Stimulated activated CD4-positive, alpha-beta T cell treated with anti-CD3 and anti-CD28 coated beads, Interleukin-15, amount 100 ng/mL, for 48 hours (primary cell): ENCODE measurements at places on chromosomes 3 and 15.

DNA sequence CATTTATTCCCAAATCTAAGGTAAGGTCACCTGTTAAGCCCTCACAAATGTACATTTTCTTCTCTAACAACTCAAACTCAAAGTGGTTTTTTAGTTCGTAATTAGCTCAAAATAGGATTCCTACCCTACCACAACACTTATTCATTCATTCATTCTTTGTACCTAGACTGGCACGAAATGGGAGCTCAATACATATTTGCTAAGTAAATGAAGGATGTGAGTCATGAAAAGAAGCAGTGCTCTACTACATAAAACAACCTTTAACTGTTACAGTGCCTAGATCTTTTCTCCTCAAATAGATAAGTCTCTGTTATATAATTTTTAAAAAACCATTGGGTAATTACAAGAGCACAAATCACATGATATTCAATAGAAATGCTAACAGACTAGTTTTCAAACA, 13.1 kb downstream of the RSL24D1 start:
- DNase-seq, result no peak

DNA sequence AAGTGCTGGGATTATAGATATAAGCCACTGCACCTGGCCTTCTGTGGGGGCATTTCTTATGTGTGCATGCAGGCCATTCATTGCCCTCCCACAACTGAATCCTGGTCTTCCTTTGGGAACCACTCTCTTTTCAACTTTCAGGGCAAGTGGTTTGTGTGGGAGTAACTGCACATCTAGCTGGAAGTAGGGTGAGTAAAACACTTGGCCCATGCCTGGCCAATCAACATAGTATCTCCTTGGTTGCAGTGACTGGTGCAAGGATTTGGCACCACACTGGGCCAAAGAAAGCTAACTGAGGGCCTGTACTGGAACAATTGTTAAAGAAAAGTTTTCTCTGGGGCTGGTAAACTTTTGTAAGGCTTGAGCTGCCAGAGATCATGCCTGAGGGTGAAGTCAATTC, 189.2 kb upstream of the FEZF2 start:
- no peak for DNase-seq

GRCh38 chr3:89179355-89180001, 72.1 kb downstream of the EPHA3 start:
- DNase-seq, result no peak

- no peak for DNase-seq
Measured at GRCh38 chr3:183122257-183122932, 23.1 kb upstream of the MCCC1 start.

GRCh38 chr3:125054062-125054448, 1.7 kb downstream of the HEG1 start:
- no peak for DNase-seq

- DNase-seq, result peak; percentile 7
Measured at GRCh38 chr15:43218908-43219706, 1.7 kb downstream of the EPB42 start.

- no peak for DNase-seq
Measured at GRCh38 chr3:127252446-127252845, 35.4 kb downstream of the PRR20G start.

DNA sequence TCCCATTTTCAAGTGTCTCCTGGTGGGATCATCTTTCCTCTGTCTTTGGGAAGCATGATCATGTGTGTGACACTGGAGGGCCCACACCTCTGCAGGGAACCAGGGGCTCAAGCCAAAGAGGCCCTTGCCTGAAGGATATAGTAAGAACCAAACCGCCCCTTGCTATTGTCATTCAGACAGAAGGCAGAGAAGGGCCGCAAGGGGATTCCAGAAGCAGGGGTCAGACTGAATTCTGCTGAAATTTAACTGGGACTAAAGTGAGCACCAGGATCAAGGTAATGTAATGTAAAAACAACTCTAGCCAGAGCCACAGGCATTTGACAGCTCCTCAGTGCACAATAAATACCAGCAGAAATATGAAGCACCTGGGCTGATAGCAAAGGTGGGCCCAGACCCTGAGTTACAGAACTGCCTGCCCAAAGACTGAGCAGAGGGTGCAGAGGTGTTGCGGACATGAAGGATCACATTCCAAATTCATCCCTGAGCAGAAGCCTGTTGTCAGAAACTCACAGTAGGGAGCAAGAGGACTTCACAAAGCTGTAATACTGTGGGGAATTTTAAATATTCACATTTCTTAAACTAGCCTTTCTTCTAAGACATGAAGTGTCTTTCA, 46.0 kb upstream of the RASGRF1 start:
- DNase-seq, result no peak

- DNase-seq, result no peak
Measured at GRCh38 chr3:9032231-9032777, 69.0 kb upstream of the RAD18 start.

GRCh38 chr3:38840987-38841386, 25.0 kb upstream of the SCN10A start:
- DNase-seq, result no peak

DNA sequence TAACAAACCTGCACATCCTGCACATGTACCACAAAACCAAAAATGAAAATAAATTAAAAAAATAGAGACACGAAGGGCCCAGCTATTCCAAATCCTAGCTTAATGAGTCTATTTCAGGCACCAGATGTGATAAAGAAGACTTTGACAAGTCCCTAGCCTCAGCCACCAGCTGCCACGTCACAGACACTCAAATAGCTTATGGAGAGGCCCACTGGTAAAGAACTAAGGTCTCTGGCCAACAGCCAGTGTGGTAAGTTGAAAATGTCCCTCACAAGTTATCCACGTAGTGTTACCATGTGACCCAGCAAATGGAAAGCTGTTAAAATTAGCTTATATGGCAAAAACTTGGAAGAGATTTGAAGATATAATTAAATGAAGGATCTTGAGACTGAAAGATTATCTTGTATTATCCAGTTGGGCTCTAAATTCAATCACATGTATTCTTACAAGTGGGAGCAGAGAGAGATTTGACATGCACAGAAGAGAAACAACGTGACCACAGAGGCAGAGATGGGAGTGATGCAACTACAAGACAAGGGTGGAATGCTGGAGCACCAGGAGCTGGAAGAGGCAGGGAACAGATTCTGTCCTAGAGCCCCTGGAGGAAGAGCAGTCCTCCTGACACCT, 10.9 kb downstream of the ACSBG1 start:
- no peak for DNase-seq

DNA sequence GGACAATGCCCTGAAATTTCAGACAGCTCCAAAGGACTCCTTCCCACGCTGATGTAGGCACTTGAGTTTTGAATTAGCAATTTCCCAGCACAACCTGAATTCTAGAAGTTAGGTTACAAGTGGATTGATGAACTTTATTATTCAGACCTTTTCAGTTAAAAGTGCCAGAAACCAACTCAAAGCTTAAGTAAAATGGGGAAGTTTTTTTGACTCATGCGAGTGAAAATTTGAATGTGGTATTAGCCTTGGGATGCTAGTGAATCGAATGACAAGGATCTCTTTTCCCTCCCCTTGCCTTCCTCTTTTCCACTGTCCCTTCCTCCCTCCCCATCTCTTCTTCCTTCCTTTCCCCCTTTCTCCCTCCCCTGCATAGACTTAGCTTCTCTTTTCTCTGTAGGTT, 295.1 kb upstream of the PROK2 start:
- DNase-seq, result no peak

- DNase-seq, result no peak
Measured at GRCh38 chr3:178536211-178537079, at the start of gene KCNMB2. KCNMB2 (plus strand) TSS chr3:178536436.

- peak; percentile 72 for DNase-seq
Measured at GRCh38 chr3:185353823-185354614, 8.9 kb upstream of the MAP3K13 start.

DNA sequence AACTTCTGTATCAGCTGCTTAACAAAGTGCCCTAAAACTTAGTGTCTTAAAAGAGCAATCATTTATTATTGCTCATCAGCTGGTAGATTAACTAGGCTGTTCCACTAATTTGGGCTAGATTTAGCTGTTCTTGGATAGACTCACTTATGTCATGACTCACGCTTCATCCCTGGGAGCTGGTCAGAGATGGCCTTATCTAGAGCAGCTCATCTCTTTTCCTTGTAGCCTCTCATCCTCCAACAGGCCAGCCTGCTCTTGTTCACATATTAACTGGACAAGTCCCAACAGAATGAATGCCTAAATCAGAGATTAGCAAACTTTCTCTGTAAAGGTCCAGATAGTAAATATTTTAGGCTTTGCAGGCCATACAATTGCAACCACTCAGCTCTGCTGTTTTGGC, 66.9 kb upstream of the PLAAT1 start:
- DNase-seq, result no peak

DNA sequence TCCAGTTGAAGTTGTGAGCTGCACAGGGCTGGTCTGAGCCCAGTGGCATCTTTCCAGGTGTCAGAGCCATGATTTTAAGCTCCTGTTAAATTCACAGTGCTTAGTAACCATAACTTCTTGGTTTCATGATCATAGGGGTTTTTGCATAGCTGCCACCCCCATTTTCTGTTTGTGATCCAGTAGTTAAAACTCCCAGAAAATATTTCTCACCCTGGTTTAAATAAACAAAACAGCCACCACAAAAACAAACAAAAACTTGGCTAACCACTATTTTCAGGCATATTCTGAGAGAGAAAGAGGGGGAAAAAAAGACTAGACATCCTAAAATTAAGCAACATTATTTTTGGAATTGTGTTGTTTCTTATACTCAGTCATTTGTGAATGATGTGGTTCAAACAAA, 175.3 kb downstream of the IGF1R start:
- DNase-seq, result no peak

- DNase-seq, result no peak
Measured at GRCh38 chr3:142127941-142128658, 21.2 kb downstream of the TFDP2 start.

GRCh38 chr15:51245628-51246027, 92.8 kb downstream of the CYP19A1 start:
- DNase-seq, result no peak

- DNase-seq, result no peak
Measured at GRCh38 chr3:45986303-45986982, 9.2 kb downstream of the FYCO1 start.

DNA sequence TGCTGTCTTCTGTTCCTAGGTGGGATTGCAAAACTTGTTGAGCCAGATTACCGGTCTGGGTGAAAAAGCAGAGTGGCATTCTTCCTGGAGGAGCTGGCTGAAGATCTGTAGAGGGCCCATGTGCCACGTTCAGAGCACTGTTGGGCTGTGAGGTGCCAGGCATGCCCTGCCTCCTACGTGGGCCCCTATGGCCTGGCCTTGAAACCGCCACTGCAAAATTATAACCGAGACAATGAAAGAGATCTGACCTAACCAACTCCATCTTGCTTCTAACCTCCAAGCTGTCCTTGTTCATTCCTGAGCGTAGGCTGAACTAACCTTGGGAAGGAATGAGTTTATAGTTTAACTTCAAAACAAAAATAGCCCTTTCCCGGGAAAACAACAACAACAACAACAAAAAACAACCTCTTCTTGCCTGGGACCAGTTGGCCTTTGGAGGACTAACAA, 1.4 kb upstream of the ACAD9 start:
- DNase-seq, result no peak

DNA sequence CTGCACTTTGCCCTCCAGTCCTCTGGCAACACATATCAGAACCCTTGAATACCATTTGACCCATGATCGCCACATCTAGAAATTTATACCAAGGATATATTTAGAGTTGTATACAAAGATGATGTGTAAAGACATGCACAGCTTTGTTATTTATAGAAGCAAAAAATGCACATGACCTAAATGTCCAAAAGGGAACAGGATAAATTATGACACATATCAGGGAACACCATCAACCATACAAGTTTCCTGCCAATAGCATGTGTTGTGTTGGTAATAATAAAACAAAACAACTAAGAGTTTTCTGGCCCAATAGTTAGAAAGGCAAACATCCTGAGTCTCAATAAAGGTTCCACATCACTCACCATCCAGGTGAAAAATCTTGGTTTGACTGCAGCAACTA, 51.5 kb downstream of the AAGAB start:
- DNase-seq, result no peak

DNA sequence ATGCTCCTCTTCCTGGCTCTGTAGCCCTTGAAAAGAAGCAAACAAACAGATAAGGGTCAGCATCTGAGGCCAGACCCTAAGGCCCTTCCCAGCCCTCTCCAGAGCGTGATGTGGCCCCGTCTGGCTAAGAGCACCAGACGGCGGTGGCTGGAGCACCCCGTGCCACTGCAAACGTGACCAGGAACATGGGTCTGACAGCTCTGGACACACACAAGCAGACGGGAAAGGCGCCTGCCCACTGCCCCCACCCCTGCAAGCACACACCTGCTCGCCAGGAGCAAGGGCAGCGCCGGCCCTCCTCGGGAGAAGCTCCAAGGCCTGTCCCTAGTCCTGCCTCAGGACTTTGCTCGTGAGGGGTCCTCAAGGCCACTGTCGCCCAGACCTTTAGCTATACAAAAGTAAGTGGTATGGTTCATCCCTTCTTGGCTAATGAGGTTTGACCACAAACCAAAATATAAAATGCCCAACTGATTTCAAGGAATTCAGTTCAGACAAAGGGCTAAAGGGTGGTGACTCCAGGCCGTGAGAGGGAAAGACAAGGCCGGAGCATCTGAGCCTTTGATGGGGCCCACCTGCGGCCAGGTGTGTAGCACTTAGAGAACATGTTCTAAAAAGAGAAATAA, 90.4 kb downstream of the XXYLT1 start:
- DNase-seq, result no peak

DNA sequence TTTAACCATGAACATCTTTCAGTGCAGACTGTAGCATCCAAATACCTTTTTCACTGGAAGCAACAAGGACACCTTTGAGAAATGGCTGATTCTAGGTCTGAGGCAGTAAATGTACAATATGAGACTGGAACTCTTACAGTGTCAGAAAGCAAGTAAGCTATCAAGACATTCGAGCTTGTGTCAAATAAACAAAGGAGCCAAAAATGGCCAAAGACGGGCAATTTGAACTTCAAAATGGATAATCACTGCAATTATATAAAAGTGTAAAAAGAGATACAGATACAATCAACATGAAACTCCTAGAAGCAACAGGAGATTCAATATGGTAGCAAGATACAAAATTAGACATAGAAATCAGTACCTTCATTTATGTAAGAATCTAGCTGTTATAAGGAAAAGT, 138.5 kb upstream of the CCDC54 start:
- DNase-seq, result no peak

- DNase-seq, result no peak
Measured at GRCh38 chr15:51550841-51551240, 71.7 kb downstream of the DMXL2 start.

- no peak for DNase-seq
Measured at GRCh38 chr3:98551754-98552153, 20.0 kb downstream of the GPR15 start.

GRCh38 chr15:98614681-98615080, 33.7 kb upstream of the IGF1R start:
- no peak for DNase-seq

- no peak for DNase-seq
Measured at GRCh38 chr3:171753665-171754408, 56.4 kb downstream of the PLD1 start.

GRCh38 chr15:92683511-92683834, 27.9 kb upstream of the FAM174B start:
- no peak for DNase-seq

- DNase-seq, result no peak
Measured at GRCh38 chr3:178236555-178237277, 299.5 kb upstream of the KCNMB2 start.

- no peak for DNase-seq
Measured at GRCh38 chr3:58066842-58067241, 58.6 kb downstream of the FLNB start.

GRCh38 chr3:33521736-33522135, 81.5 kb upstream of the UBP1 start:
- DNase-seq, result no peak
